ENCODE measurements at places on chromosomes 2 and 18.
A peak's percentile ranks its signal among the peaks of the same experiment; 100 is the strongest.

- no peak for DNase-seq
These were observed 75.3 kb downstream of the PTPRM start for GRCh38 chr18:7642331-7642890.

DNA sequence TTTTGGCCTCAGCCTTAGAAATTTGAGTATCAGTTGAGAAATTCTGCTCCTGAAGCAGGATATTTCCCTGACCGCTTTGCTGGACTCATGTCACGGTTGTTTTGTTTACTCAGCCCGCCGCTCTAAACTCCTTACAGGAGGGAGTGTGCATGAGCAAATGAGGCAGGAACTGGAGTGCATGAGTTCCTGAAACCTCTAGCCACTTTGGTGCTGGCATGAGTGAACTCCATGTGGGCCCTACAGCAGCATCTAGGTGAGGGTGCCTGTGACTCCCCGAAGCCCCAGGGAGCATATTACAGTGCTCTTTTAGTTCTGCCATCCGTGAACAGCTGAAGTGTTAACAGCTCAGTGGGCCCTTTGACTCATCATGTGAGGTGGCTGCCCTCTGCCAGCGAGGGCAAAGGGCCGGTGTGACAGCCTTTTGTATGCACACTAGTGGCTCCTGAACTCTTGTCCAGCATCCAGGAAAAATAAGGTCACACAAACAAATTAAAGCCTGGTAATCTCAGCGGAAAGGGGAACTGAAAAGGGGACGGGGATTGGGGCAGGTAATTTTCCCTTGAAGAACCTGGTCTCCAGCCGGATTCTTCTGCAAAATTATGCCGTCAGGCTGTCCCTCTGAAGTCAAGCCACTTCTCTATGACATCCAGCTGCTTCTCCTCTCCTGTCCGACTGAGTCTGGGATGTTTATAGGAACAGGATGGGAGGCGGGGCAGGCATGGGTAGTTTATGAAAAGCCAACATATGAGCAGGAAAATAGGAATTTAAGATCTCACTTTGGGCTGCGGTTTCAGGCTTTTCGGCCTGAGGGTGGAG is 1668.7 kb downstream of the SUCLG1 start:
- peak; percentile 71 for DNase-seq

DNA sequence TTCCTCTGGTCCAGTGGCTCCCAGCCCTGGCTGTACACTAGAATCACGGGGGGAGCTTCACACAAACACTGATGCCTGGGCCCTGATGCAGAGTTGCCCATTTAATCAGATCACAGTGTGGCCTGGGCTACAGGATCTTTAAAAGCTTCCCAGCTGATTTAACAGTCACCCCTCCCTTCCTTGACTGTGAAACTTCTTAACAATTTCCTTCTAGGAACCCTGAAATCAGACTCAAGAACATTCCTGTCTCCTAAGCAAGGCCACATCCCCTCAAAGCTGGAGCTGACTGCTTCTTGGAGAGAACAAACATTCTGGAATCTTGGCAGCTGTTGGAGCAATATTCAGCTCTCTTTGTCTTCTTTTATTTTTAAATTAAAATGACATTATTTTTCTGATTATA is 88.7 kb downstream of the ADD2 start:
- peak; percentile 43 for DNase-seq

- DNase-seq: no peak
These were observed 7.1 kb downstream of the FBXO15 start for GRCh38 chr18:74140582-74140981.

- DNase-seq: peak; percentile 87
These were observed 86.4 kb downstream of the XRCC5 start for GRCh38 chr2:216195565-216196029.

DNA sequence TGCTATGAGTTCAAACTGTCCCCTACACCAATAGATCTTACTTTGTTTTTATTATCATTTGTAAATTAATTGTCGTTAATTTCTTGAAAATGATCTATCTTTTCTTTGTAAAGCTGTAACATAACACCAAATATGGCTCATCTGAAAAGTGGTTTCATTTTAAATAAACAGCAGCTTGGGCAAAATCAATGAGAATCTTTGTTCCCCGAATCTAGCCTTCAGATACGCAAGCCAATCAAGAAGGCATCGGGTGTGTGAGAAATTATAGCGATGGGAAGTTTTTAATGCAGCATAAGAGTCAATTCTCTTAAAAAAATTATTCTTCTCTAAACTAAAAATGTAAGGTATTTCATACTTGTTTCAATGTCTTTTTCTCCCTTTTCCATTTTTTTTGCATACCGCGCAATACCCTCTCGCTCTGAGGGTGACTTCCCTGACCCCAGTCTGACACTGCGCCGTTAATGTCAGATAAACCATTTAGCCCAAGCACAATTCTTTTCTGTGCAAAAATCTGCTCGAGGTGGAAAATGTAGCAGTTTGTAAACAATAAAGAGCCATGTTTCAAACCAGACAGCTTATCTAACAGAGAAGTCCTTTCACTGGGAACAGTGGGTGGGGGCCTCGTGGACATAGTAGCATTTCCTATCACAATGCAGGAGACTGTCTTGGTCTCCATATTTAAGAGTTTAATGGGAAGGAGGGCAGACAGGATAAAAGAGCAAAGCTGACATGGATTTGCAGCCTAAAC is 129.4 kb downstream of the TCF4 start:
- no peak for DNase-seq

GRCh38 chr18:10329101-10329500 is 125.3 kb upstream of the APCDD1 start:
- DNase-seq: peak; percentile 56

DNA sequence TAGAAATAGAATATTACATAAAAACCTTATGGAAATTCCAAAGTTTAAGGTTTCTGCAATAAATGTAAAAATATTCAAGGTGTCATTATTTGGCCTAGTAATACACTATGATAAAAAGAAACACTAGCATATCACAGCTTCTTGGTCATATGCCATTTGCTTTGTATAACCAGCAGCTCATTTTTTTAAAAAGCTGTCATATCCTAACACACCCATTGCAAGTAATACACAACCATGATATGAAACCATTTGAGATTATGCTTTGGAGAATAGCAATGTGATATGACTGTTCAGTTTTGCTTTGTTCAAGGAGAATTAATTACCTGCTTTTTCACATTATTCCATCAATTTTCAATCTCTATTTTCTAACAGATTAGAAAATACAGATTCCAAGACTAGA is 149.0 kb downstream of the IKZF2 start:
- no peak for DNase-seq

- peak; percentile 92 for DNase-seq
These were observed 119.9 kb upstream of the NDUFV2 start for GRCh38 chr18:8982416-8983183.

- no peak for DNase-seq
These were observed 18.8 kb upstream of the TNS1 start for GRCh38 chr2:218021536-218022071.

DNA sequence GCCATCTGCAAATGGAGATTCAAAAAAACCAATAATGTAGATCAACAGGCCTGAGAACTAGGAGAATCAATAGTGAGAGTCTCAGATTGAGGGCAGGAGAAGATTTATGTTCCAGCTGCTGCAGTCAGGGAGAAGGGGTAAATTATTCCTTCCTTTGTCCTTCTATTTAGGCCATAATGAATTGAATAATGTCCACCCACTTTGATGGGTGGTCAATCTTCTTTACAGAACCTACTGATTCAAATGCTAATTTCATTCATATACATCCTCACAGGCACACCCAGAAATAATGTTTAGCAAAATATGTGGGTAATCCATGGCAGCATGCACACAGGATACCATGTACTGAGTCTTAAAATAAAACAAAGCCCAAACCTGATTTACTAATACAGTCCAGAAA is 695.3 kb upstream of the REG3G start:
- no peak for DNase-seq

- DNase-seq: no peak
These were observed 19.8 kb upstream of the ATOH8 start for GRCh38 chr2:85734015-85734414.

DNA sequence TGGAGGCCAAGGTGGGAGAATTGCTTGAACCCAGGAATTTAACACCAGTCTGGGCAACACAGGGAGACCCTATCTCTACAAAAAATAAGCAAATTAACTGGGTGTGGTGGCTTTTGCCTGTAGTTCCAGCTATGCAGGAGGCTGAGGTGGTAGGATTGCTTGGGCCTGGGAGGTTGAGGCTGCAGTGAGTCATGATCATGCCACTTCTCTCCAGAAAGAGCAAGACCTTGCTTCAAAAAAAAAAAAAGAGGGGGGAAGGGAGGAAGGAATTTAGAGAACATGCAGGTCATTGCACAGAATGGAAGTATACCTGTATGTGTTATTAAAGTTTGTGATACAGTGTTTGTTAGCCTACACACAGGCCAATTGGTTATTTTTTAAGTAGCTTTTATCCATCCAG is 25.8 kb downstream of the PKP4 start:
- no peak for DNase-seq

DNA sequence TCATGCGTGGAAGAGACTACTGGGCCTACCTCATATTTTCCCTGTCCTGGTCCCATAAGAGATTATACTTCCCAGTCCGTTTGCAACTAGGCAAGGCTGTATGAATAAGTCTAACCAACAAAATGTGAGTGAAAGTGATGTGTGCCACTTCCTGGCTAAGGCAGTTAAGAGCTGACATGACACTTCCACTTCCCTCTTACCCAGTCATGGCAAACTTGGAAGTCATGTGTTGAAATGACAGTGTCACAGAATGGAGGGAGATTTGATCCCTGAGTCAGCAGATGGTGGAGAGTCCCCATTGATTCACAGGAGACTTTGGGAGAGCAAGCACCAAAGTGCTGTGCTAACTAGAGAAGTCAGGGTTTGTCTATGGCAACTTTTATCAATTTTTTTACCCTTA is 36.4 kb downstream of the TACR1 start:
- no peak for DNase-seq

GRCh38 chr18:48263914-48264902 is 145.0 kb downstream of the ZBTB7C start:
- DNase-seq: peak; percentile 19

Data from fibroblast of skin of abdomen (primary cell).